ENCODE measurements at places on chromosomes 7 and 10.

GRCh38 chr10:83310688-83311087 is 828.6 kb upstream of the GHITM start:
- DNase-seq = no peak

DNA sequence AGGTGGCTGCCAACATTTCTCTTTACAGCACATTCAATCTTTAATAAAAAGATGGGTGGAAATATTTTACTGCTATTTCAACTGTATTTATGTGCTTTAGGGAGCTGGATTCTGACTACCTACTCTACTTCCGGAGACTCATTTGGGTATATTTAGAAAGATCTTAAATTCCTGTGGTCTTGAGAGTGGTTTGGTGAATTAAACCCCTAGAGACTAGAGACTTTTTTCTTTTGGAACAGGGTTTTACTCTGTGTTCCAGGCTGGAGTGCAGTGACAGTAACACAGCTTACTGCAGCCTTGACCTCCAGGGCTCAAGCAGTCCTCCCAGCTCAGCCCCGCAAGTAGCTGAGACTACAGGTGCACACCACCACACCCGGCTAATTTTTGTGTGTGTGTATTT is 79.0 kb upstream of the HABP2 start:
- no peak for DNase-seq

DNA sequence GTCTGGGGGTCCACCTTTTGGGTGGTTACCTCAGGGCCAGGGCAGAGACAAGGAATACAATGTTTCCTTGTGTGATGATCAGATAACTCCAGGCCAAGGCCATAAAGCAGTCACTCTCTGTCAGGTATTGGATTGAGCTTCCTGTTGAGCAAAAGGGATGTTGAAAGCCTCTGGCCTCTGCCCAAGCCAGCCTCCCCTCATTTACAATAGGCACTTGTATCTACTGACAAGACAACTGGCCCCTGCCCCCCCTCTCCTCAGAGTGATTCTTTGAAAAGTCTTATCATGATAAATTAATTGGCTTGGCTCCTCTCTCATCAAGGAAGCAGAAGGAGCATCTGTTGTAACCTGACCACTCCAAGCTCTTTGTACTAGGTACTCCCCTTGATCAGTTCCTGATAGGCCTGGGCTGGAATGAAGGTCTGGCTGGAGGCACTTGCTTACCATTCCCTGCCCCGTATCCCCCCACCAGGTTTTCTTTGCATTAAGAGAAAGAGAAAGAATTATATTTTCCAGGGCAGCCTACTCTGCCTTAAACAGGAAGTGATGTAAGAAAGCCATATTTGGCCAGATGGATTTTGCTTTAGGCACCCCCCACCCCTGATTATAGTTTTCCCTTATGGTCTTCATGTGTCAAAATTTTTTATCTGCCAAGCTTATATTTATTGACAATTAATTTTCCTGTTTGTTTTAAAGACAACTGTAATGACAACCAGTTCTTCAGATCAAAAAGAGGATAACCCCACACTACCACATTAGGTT is 42.1 kb upstream of the HPS1 start:
- DNase-seq = no peak

- DNase-seq = no peak
Measured at GRCh38 chr7:35988818-35989217, 164.2 kb upstream of the EEPD1 start.

GRCh38 chr10:9766762-9767161 is 1250.9 kb upstream of the CELF2 start:
- DNase-seq = no peak

DNA sequence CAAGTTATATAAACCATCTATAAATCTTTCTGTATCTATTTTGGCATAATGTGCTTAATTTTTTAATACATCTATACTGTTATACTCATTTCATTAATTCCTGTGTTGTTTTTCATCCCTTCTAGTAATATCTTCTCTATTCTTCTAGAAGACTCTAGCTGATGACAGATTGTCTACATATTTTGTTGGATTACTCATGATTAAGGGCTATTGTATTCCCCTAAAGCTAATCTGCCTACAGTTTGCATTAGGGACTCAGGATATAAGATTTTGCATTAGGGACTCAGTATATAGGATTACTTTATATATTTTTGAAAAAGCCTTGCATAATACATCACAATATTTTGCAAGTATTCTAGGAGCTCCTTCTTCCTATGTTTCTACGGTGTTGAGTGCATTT is 8.3 kb upstream of the SEMA3A start:
- no peak for DNase-seq

Data from CD4-positive, alpha-beta T cell treated with Interleukin-17A for 1 hour (primary cell).